KBM-7 (cell line): ENCODE measurements at places on chromosomes 5 and 9.

DNA sequence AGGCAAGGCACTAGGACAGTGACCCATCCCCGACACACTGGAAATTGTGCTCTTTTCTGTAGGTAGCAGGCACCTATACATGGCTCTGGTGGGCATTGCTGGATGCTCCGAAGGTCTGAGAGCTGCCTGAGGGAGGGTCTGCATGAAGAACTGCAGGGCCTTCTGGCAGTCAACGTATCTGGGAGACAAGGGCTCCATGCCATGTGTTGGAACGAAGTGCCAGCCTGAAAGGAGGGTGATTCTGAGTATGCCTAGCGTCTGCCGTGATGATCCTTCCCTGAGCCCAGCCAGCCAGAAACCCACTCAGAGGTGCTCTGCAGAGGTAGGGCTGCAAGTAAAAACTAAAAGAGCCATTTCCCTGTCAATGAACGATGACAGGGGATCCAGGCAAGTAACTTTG lies 453.2 kb downstream of the MED10 start:
- no peak for DNase-seq

DNA sequence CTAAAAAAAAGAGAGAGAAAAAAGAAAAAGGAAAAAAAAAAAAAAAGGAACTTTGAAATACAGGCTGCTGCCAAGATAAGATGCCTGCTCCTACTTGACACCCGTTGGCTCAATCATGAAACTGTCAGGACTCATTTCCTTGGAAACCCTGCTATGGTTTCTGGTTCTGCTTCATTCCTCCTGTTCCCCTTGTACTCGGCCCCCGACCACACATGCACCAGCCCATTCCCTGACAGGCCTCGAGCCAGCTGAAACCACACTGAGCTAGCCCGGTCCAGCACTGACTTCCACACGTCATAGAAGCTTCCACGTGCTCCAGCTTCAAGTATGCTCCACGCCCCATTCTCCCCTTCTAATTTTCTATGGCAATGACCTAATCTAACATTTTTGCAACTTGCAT lies 93.2 kb downstream of the MYO10 start:
- DNase-seq = no peak

DNA sequence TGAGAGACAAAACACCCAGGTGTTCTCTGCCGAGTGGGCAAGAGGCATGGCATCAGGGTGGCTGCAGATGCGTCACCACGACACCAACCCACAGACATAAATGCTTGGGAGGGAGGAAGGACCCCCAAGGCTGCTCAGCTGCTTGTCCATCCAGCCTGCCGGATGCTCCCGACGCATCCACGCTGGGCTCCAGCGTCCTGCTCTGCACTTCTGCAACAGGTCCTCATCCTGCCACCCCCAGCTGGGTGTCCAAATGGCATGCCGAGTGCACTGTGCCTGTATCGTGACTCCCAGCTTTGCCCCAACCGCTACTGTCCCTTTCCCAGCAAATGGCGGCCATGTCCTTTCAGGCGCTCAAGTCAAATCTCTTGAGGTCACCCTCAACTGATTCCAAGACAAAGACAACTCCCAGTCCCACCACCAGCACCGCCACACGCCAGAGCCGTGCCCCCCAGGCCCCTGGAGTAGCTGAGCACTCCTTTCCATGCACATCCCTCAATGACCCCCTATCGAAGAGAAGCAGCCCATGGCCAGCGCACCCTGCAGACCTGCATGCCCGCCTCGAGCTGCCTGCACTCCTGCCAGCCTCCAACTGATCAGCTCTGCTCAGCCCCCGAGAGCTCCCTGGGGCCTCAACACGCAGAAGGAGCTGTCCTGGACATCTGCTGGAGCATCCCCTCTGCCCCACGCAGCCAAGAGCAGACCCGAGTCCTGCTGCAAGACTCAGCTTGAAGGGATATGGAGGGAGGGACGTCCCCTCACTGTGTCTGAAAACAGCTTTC lies 116.7 kb downstream of the ROR2 start:
- no peak for DNase-seq

GRCh38 chr9:70588999-70589398 lies 174.5 kb upstream of the KLF9 start:
- no peak for DNase-seq

DNA sequence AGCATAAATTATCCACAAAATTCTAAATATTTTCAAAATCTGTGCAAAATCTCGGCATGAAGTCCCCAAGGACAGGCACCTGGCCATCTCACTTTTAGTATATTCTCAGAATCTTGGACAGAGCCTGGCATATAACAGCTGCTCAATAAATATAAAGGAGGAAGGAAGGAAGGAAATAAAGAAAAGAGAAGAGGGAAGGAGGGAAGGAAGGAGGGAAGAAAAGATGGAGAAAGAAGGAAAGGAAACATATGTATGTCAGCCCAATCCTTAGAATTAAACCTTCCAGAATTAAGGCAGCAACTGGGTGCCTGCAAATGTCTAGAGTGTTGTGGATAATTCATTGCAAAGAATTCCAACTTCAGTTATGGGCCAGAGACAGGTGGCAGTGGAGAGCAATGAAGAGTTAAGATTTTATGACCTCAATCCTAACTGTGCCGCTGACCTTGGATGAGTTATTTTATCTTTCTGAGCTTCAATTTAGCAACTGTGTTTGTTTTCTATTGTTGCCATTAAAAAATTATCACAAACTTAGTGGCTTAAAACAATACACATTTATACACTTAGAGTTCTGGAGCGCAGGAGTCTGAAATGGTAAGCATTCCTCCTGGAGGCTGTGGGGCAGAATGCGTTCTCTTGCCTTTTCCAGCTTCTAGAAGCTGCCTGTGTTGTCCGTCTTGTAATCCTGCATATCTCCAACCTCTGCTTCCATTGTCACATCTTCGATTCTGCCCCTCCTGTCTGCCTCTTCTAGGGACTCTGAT lies 200.9 kb upstream of the MSX2 start:
- DNase-seq = no peak

GRCh38 chr5:17482790-17483189 lies 15.2 kb upstream of the TAF11L2 start:
- no peak for DNase-seq

DNA sequence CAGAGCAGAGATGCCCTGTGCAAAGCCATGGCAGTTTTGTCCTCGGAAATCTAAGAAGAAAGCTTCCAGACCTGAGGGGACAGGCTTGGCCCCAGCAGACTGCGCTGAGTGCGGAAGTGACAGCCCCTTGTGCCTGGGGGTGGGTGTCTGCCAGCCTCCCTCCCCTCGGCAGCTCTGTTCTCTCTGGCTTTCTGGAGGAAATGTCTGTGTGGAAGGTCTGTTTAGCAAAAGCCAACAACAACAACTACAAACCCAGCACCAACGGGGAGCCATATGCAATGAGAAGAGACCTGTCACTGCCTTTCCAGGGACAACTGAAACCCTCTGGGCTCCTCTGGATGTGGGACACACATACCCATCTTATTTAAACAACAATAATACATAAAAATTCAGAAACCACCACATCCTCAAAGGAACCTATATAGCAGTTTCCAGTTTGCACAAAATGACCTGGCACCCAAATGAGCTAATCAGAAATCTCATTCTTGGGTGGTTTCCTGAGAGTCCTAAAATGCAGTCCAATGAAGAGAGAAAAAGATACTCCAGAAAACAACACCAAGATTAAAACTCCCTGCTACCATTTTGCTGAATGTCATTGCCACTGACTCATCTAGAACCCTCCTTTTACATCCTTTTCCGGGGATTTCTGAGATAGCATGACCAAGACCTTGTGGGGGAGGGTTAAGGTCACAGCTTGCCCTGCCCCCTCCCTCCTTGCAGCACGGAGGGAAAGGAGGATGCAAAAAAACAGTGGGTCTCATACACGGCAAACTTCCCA lies 97.7 kb downstream of the AK8 start:
- no peak for DNase-seq

DNA sequence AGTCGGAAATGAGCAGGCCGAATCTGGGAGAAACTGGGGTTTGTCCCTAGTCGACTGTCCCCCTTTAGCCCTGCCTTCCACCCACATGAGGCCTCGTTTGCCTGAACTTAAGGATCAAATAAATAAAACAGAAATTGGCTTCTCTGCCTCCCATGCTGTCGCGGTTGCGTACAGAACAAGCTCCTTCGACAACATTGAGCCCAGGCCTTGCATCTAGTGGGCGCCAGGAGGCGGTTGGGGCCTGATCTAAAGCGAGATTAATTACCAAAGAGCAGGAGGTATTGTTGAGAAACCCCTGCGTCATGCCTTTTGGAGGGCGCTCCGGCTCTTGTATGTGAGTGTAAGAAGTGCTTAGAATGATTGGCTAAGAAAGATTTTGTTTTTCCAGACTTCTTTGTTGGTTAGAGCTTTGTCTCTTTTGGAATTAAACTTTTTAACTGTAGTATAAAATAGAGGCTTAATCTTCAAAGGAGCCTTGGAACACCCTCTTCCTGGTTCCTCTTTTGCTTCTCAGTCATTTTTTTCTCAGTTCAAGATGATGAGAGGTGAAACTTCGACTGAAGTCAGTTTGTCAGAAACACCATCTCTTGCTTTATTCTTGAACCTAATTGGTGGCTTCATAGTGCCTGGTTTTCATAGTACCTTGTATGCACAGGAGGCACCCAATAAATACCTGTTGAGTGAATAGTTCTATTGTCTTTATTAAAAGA lies 828 bp downstream of the ATP6V0E1 start:
- peak; percentile 89 for DNase-seq

GRCh38 chr9:99350461-99350860 lies 128.4 kb downstream of the SEC61B start:
- no peak for DNase-seq

DNA sequence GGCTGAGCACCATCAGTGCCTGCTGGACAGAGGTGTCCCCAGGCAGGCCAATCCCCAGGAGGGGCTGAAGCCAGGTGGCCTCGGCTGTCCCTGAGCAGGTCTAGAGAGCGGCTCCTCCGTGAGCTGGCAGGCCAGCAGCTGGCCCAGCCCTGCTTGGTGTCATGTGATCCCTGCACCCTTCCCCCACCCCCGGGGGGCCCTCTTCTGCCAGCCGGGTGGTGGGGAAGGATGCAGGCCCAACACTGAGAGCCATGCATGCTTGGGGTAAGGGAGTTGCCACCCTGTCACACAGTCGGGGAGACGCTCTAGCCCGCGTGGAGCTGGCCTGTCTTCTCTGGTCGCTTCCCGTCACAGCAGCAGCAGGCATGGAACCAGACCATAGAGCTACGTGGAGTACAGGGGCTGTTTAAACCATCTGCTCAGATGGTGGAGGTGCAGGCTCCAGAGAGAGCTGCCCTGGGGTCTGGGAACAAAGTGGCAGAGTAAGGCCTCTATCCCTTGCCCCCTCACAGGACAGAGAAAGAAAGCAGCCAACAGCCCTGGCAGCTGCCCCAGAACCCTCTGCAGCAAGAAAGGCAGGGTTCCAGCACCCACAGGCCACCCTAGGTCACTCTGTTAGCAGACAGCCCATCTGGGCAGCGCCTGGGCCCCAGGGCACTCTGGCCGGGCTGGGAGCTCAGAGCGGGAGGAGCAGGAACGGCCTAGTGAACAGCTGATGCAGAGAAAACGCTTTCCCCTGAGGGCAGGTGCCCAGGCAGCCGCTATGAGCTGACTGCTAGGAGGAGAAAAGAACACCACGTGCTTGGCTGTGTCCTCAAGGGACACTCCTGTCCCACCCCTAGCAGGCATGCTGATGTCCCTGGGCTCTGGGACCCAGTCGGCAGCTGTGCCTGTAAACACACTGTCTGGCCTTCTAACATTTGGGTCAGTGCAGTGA lies 6.8 kb downstream of the RALGDS start:
- no peak for DNase-seq

DNA sequence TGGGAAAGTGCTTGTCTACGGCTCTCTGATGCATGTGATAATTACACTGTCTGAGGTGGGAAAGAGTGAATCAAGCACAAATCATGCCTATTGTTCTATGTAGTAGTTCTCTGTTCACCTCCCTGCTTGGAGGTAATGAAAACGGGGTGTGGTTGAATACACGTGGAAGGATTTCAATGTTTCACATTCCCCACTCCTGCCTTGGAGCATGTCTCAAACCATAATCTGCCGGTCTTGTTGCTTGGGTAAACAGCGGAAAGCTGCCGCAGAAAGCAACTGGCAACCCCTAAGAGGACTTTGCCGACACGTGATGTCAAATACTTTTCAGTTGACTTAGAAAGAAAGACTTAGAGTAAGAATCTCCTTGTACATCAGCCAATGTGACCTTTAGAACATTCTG lies 63.5 kb upstream of the MOCS2 start:
- no peak for DNase-seq

- no peak for DNase-seq
These were observed 129.0 kb upstream of the ALDH1B1 start for GRCh38 chr9:38263532-38263931.

- no peak for DNase-seq
These were observed 45.5 kb upstream of the LRRC14B start for GRCh38 chr5:145585-146323.

DNA sequence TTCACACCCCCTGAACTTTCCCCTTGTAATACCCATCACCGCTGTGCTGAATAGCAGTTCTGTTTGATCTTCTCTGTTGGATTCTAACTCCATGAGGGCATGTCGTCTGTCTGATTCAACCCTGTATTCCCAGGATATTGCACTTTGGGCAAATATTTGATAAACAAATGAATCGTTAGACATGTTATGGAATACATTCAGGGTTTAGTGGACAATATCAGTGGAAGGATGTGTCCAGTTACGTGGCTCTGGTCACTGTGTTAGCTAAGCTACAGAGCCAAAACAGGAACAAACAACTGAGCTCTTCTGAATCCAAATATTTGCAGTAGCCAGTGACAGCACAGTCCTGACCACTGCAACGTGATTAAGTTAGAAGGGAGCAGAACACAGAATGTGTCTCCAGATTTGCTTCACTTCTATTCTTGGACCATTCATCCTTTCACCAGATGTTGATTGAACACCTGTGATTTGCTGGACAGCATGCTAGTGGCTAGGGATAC lies 13.2 kb downstream of the ANGPTL2 start:
- no peak for DNase-seq

DNA sequence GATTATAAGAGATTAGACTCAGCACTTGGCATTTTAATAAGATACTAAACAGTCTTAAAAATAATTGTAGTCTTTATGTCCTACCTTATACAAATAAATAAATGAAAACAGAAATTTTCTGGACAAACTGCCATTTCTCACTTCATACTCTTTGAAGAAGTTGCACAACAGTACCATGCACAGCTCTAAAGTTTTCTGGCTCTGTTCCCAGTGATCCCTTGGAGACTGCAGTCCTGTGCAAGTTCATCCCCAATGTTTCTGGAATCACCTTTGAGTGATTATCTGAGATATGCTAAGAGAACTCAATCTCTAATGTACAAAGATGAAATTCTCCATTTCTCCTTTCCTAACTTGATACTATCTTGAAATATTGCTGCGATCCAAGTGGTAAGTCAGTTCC lies 330.4 kb upstream of the EDIL3 start:
- no peak for DNase-seq

- DNase-seq = no peak
These were observed 1583.2 kb upstream of the WWC1 start for GRCh38 chr5:166708291-166708690.

GRCh38 chr5:19880859-19881436 lies 107.1 kb downstream of the CDH18 start:
- DNase-seq = no peak

GRCh38 chr5:103624675-103625074 lies 62.1 kb upstream of the NUDT12 start:
- no peak for DNase-seq

DNA sequence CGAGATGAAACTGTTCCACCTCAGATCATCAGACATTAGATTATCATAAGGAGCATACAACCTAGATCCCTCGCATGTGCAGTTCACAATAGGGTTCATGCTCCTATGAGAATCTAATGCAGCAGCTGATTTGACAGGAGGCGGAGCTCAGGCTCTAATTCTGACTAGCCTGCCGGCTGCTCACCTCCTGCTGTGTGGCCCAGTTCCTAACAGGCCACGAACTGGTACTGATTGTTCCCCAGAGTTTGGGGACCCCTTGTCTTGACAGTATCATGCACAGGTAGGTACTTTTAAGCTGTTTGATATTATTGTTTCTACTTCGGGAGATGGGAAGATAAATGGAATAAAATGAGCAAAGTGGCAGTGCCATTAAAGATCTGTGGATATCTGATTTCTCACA lies 66.9 kb downstream of the ZCCHC7 start:
- no peak for DNase-seq
